ENCODE measurements at places on chromosomes 11 and 22.

- DNase-seq = no peak
Measured at GRCh38 chr11:15710580-15711275, 596.0 kb downstream of the INSC start.

DNA sequence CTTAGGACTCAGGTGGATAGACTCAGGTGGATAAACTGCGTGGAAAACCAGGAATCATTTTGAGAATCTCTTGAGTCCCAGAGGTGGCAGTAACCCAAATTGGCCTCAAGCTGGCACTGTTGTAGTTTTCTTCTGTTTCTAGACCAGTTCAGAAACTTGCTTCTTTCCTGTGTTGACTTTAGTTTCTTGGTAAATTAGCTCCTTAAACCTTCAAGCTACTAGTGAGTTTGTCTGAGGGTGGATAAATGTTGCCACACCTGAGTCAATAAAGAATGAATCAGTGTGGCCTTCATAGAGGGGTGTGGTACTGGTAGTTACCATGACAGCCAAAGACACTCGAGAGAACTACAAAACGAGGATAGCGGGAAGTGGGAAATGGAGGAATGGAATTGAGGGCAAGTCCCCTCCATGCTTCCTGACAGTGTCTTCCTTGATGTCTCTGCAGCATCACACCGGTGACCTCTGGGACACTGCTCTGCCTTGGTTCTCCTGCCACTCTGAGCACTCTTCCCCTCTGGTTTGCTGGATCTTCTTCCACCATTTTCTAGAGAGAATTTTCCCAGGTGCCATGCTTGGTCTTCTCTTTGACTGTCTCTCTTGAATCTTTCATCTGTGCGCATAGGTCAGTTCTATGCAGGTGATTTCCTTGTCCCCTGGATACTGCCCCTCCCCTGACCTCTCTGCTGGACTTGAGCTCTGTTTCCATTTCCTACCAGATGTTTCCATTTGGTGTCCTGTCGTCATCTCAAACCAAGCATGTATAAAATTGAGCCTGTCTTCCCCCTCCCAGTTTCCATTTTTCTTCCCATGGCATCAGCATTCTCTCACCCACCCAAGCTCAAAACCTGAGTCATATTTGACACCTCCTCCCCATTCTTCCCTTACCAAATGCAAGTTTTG, 7.2 kb downstream of the POLD4 start:
- peak; percentile 36 for DNase-seq

- DNase-seq = no peak
Measured at GRCh38 chr11:76265771-76266241, 59.5 kb upstream of the WNT11 start.

- no peak for DNase-seq
Measured at GRCh38 chr11:57336111-57336666, 497 bp upstream of the SSRP1 start.

DNA sequence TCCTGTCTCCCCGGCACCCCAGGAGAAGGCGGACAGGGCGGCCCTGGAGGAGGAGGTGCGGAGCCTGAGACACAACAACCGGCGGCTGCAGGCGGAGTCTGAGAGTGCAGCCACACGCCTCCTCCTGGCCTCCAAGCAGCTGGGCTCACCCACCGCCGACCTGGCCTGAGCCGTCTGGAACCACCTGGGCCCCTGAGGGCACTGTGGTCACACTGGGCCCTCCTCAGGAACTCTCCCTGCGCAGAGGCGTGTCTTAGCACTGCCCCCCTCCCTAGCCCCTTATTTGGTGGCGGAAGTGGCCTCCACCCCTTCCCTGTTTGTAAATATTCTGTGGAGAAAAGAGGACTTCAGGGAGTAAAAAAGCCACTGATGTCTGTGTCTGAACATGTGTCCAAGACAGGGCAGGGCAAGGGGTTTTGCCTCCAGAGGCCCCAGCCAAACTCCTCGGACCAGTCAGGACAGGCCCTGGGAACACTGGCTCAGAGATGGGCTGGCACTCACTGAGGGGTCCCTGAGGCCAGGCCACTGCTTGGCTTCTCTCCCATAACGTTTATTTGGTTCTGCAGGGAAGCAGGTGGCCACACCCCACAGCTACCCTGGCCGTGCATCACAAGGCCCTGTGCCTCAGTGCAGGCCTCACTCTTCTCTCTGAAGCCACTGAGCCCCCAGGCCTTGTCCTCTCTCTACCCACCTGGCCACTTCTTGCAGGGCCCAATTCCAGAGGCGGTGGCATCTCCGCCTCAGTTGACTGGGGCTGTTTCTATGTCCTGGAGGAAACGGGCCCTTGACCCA, 12.0 kb downstream of the RELA start:
- DNase-seq = no peak

DNA sequence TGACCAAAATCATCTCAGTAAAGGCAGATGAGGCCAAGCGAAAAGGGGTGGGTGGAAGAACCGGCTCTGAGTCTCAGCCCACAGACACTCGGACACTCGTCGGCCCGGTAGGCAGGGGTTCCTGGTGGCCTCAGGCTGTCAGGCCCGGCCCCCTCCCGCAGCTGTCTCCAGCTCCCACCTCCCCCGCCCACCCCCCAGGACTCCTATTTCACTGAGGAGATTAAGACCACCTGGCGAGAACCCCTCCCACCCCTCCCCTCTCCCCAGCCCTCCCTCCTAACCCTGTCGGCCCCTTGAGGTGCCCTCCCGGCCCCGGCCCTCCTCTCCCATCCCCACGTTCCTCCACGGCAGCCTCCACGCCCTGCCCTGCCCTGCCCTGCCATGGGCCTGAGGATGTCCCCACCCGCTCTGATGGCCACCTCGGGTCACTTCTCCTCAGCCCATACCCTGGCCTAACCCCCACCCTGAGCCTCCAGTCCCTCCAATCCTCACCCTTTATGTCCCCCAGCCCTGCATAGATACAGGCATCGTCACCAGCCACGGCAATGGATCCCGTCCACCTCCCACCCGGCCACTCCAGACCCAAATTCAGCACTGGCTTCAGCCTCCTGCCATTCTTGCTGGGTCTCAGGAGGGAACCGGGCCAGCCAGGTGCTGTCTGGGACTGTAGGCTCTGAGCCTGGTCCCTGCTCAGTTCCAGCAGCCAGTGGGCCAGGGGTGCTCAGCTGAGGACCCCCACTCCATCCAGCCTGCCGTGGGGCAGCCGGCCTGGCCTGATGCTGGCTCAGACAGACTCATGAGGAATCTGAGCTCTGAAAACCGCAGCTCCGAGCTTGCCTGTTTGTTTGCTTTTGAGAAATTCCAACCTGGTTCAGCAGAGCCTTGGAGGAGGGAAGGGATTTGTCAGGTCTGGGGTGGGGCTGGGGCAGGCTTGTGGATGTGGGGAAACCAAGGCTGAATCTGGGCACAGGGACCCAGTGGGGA, 9.8 kb upstream of the TBX1 start:
- no peak for DNase-seq

- DNase-seq = no peak
Measured at GRCh38 chr22:40653361-40653760, 16.8 kb upstream of the MRTFA start.

- no peak for DNase-seq
Measured at GRCh38 chr11:66316849-66317251, at the start of gene CD248. TSS of gene CD248 (minus strand) at chr11:66317044. CDS start at chr11:66317027, 17 bp downstream.

- DNase-seq = no peak
Measured at GRCh38 chr11:96061069-96061468, 137.2 kb upstream of the MTMR2 start.

DNA sequence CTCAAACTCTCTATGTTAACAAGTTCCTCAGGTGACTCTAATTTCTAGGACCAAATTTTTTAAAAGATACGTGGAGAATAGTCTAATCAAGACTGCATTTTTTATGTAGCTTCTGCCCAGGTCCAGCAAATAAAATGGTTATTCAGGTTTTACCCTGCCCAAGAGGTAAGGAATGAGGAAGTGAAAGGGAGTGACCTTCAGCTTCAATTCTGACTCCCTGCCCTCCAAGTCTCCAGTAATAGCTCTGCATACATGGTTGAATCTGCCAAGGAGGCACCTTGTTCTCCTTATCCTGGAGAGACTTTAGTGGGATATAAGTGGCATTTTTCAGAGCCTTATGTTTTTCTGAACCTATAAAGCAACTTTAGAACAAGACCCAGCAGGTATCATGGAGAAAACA, 15.5 kb downstream of the MUC15 start:
- DNase-seq = no peak

GRCh38 chr22:42313804-42314581, 43.5 kb upstream of the TCF20 start:
- DNase-seq = peak; percentile 93

GRCh38 chr11:22702031-22702430, 35.6 kb downstream of the GAS2 start:
- DNase-seq = no peak

DNA sequence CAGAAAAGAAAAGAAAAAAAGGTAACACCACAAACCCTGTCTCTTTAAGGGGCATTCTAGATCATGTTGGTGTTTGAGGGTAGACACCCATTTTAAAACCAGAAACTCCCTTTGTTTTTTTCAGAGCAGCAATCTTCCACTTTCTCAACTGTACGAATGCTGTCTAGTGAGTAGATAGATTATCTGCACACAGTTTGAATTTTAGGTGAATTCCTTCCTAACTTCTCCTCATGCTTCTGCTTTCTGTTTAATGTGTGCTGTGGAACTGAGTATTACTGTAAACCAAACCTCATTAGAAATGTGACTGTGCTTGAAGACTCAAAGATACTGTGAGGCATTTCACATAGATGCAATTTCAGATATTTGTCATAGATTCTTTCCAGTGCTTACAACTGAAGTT, 102.4 kb downstream of the PRMT3 start:
- DNase-seq = no peak

- peak; percentile 30 for DNase-seq
Measured at GRCh38 chr11:90476442-90477007, 253.7 kb upstream of the CHORDC1 start.

- DNase-seq = no peak
Measured at GRCh38 chr22:37431366-37431765, 4.1 kb upstream of the ELFN2 start.

DNA sequence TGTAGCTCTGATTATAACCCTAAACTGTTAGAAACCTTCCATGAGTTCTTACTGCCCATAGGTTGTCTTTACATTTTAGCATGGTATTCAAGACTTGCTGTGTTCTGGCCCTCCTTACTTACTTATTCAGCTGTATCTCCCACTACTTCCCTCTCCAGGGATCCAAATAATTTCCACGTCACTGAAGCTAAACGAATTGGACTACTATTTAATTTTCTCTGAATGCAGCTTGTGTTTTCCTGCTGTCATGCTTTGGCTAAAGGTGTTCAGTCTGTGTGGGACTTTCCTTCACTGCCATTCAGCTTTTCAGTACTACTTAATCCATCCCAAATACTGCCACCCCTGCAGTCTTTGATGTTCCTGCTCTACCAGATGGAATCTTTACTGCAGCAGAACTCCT, 88.3 kb downstream of the UVRAG start:
- no peak for DNase-seq

GRCh38 chr11:2825261-2825888, 60.2 kb downstream of the CDKN1C start:
- DNase-seq = no peak

- DNase-seq = no peak
Measured at GRCh38 chr11:86955111-86955360, 159 bp downstream of the FZD4 start.

DNA sequence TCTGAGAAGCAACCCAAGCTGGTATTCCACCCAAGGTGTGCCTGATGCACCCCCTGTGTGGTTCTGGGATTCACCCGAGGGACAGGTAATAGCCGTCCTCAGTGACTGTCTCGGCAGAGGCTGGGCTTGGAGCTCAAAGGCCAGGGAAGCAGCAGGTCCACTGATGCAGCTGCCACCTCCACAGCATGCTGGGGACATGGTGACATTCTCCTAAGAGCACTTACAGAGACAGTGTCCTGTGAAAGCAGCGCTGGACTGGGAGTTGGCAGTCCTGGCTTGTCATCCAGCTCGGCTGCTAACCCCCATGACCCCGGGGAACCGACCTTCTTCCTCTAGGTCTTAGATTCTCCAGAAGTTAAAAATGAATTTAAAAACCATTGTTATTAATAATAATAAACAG, 72.8 kb downstream of the RPUSD4 start:
- DNase-seq = no peak

GRCh38 chr11:95684701-95685100, 104.9 kb downstream of the FAM76B start:
- no peak for DNase-seq

GRCh38 chr11:73998846-73999575, 9.9 kb downstream of the UCP3 start:
- no peak for DNase-seq

DNA sequence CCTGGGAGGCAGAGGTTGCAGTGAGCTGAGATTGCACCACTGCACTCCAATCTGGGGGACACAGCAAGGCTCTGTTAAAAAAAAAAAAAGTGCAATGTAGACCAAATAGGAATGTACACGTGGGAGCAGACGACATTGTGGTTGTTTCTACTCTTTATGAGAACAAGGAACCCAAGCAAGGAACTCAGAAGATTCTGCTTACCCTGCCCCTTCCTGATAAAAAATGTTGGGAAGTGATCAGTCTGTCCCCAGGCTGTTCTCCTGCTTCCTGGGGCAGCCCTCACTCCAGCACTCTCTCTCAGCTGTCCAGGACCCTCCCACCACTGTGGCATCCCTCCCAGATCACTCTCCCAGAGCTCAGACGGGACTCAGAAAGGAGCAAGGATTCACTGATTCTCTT, 31.8 kb downstream of the SLCO2B1 start:
- no peak for DNase-seq

DNA sequence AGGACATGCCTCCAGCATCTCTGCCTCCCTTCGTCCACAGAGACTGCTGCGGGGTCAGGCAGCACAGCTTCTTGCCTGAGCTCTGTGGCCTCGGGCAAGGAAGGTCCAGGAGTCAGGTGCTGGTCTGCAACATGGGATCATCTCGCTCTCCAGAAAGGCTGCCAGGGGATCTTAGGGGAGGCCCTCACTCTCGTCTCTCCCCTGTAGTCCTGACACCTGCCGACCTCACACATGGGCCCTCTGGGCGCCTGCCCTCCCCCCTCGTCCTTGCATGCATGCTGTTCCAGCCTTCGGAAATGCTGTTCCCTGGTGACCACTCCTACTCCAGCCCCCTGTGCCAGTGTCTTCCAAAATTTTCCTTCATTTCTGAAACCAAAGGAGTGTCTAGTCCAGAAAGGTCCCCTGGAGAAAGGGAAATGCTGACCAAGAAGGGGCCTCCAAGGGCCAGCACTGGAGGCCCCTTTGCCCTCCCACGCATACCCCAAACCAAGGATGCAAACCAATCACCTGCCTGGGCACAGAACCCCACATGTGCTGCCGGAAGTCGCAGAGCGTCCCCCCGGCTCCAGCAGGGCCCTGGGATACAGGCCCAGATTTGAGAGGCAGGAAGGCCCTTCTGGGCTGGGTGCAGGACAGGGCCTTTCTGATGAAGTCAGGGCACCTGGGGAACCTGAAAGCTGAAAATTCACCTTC, 41.0 kb downstream of the IGF2 start:
- DNase-seq = no peak

GRCh38 chr11:123640029-123640428, 14.4 kb downstream of the SCN3B start:
- no peak for DNase-seq
